ENCODE measurements at places on chromosomes 11 and 22.
A peak's percentile ranks its signal among the peaks of the same experiment; 100 is the strongest.

GRCh38 chr22:41487037-41487935 lies 18.4 kb downstream of the ACO2 start:
- no peak for DNase-seq

DNA sequence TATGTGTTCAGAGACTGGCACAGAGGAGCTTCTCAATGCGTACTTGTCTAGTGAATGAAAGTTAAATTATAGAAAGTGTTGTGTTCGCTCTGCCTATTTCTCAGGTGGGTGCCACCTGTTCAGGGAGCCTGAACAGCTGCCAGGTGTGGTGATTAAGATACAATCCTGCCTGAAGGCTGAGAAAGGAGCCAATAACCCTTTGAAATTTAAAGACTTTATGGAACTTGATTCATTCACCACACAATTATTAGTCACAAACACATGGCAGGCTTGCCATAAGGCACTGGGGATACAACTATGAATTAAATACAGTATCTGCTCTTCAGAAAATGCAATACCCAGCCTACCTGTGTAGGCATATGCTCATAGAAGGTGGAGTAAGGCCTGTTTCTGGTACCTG lies 92.9 kb upstream of the AMOTL1 start:
- DNase-seq: no peak

- peak; percentile 73 for DNase-seq
These were observed 428.5 kb downstream of the TMEM135 start for GRCh38 chr11:87466223-87466622.

DNA sequence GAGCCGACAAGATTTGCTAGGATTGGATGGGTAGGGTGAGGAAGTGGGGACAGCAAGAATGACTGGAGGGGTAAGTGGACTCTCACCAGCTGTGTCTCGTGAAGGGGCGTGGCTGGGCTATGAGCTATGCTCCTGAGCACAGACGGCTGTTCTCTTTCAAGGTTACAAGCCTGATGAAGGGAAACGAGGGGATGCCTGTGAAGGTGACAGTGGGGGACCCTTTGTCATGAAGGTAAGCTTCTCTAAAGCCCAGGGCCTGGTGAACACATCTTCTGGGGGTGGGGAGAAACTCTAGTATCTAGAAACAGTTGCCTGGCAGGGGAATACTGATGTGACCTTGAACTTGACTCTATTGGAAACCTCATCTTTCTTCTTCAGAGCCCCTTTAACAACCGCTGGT lies 19.9 kb downstream of the F2 start:
- no peak for DNase-seq
